T-helper 2 cell (primary cell): ENCODE measurements at places on chromosomes 12 and 14.

DNA sequence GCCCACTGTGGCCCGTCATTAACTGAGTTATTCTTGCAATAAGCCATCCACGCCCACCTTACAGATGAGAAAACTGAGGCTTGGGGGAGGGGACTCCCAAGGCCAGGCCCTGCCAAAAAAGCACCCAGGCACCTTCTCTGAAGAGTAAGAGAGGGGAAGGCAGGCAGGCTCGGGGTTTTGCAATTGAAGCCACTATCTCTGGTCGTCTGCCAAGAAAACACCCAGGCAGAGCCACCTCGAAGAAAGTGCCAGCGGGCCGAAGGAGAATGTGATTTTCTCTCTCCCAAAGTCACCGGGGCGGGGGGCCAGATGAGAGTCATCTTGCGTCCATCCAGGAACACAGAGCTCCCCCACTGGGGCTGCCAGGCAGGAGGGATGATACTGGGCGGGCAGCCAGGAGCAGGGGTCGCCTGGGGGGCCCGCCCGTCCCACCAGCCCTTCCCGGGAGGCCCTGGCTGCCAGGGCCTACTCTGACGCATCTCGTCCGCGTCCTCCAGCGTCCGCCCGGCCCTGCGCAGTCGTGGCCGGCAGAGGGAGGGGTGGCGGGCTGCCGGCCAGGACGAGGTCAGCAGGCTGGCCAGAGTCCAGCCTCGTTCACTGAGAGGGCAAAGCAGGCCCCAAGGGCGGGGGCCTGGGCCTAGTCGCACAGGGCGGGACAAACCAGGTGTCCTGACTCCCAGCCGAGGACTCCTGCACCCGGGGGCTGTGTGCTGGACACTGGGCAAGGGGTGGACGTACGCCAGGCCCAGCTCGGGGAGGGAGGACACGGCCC, 74.3 kb downstream of the RFLNA start:
- no peak for DNase-seq

DNA sequence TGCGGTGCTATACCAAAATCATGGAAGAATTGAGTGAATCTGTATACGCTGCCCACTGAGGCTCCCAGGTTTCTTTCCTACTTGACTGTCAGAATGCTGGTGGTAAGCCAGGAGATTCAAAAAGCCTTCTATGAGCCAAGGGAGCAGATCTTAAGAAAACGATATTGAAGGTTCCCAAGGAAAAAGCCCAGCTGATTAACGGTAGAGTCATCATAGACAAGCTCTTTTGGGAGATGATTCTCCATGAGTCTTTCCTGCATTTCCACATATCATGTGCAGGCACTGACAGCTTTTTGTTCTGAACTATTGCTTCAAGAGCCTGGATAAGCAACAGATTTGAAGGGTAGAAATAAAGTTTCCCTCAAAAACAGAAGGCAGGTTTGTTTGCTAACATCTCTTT, 17.5 kb downstream of the SLC35F4 start:
- no peak for DNase-seq

DNA sequence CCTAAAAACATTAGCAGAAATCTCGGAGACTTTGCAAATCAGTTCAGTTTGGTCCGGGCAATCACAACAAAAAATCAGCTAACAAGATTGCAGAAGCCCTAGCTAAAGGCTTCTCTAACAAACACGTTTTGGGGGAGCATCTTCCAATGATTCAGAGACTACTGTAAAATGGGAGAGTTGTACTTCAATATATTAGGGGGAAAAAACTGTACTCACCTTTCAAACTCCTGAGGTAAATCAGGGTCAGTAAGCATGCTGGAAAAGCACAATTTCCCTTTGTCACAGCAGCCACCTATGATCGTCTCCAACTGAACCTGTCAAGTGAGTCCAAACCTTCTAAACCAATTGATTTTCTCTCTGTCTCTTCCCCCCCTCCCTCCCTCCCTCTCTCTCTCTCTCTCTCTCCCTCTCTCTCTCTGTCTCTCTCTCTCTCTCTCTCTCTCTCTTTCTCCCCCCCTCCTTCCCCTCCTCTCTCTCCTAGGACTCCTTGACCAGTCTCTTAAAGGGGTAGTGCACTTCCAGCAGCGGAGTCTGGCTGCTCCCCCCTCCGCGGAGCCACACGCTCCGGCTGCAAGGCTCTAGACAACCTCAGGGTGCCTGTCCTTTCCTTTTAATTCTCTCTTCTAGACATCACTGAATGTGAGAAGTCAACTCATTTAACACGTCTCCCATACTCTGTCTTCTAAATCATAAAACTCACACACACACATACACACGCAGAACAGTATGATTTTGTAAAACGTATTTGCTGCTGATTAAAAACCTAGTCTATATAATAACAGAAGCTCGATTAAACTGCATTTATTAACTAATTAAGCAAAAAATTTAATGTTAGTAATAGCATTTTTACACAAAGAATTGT, at the start of gene SOX5:
Gene SOX5, minus strand, starts transcription at position 323 of the 862 bp plus-strand sequence. Its CDS starts 69 bp downstream, at position 254.
- no peak for DNase-seq

DNA sequence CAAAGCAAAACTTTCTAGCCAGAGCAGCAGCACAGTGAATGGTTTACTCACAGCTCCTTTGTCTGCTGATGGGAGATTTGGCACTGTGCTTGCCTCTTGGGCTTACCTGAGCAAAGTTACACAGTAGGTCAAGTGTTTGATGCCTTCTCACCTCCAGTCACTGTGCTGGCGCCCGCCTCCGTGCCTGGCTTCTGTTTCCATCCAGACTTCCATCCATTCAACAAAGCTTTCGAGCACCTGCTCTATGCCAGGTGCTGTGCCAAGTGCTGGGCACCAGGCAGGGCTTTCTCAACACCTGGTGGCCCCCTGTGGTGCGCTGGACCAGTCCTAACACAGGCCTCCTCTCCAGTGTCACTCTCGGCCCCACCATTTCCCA, 199.2 kb upstream of the EEA1 start:
- DNase-seq: no peak

- DNase-seq: no peak
Observed at GRCh38 chr14:101018561-101019290, 115.2 kb upstream of the RTL1 start.

GRCh38 chr12:112303004-112303403, 79.2 kb downstream of the HECTD4 start:
- DNase-seq: no peak

DNA sequence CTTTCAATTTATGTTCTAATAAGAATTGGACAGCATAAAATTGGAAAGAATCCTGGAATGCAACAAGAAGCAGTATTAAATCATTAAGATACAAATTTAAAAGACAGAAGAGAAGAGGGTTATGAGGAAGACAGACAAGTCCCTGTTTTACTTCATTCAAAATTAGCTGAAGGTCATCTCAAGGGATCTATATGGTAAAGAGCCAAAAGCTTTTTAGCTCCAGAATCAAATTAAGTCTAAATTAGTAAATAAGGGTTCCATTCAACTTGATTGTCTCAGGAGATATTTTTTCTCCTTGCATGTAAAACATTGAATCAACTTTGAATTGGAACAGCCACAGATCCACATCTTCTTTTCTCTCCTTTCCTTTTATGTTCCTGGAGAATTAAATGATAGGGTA, 7.6 kb downstream of the CCDC196 start:
- no peak for DNase-seq

DNA sequence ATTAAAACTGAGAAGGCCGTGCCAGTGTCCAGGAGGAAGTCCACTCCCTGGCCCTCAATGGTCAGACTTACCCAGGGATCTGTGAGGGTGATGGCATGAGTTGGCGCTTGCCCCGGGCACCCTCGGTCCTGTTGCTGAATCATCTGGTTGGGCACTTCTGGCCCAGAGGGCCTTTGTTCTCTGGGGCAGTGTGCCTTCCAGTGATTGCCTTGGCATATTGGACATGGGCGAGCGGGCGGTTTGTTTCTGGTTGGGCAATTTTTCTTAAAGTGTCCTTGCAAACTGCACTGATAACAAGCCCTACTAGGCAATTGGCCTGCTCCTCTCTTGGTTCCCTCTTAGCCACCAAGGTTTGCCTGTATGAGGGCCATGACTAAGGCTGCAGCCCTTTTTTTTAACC, 69.5 kb upstream of the ZDHHC17 start:
- DNase-seq: no peak

GRCh38 chr14:104972301-104973134, 5.7 kb downstream of the AHNAK2 start:
- no peak for DNase-seq

- no peak for DNase-seq
Observed at GRCh38 chr12:27924350-27925135, 48.0 kb downstream of the PTHLH start.

DNA sequence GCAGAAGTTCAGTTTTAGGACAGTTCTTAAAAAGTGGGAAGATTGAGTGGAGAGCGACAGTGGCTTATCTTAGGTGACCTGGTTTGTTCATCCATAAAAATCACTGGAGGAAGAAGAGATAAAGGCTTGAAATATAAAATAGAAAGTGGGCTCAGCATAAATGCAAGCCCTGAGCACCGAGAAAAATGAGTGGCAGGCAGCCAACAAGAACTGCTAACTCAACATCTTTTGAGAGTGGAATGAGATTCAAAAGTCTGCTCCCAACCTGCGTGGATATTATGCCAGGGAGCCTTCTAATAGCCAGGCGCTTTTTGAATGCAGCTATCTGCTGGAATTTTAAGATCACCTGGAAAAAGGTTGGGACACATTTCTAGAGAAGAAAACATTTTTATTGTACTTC, 666.5 kb downstream of the FLRT2 start:
- DNase-seq: no peak

GRCh38 chr14:40164083-40164482, 731.9 kb upstream of the FBXO33 start:
- DNase-seq: no peak

DNA sequence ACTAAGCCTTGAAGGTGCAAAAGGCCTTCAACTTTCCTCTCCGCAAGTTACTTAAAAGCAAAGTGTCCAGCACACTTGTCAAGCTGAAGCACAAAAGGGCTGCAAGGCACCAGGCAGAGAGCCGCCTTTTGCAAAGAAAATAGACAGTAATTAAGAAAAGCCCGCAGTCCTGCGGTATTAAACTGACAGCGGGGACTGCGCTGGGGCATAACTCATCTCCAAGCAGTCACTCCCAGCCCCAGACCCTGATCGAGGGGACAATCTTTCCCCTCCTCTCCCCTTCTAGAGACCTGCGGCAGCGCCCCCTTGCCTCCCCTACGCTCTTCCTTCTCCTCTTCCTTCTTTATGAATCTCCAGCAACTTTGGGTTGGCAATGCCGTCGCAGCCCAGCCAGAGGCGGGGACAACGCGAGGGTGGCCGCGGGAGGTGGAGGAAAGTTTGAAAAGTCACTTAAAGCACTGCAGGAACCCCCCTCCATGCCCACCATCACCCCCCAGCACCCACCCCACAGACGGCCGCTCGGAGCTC, 200.9 kb upstream of the CAND1 start:
- no peak for DNase-seq

DNA sequence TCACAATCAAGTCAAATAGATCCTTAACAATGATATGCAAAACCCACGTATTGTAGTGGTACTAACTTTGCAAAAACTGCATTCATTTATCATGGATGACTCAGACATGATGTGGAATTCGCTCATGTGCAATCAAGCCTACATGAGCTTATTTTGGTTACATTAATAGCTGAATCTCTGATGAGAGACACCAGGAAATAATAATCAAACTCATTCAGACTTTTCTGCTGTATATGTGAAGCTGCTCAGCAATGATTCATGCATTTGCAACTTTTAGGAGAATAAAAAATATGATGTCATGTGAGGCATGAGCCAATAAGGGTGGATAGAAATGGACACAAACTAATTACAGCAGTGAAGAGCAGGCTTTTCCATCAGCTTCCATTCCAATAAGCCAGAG, 1075.8 kb upstream of the TMEM132C start:
- DNase-seq: no peak

DNA sequence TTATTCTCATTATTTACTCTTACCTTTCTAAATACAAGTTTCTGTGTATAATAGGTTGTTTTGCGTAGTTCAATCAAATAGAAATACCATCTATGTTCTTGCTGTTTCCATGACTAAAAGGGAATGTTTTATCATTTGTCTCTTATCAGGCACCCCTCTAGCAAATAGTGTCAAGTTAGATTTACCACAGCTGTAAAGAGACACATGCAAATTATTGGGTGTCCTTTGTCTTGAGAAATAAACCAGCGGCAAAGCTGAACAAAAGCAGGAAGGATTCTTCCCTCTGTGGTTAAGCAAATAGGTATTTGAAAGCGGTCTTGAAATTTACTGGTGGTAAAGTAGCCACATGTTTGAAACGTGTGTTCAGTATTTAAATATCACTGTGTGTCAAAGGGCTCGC, 405.9 kb downstream of the TMTC2 start:
- DNase-seq: no peak

DNA sequence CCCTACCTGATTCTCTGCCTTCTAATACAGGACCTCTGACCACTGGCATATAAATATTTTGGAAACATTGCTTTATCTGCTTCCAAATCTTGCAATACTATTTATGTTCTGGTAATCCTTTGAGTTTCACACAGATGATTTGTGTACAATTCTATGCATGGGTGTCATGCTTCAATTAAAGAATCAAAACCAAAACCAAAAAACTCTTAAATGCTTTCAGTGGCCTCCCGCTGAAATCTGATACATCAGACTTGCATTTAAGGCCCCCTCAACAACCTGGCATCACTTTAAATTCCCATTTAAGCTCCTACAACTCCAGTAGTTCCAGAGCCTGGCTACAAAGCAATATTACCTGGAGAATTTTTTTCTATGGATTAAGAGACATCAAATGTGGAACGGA, 221.7 kb upstream of the NAV3 start:
- DNase-seq: no peak

DNA sequence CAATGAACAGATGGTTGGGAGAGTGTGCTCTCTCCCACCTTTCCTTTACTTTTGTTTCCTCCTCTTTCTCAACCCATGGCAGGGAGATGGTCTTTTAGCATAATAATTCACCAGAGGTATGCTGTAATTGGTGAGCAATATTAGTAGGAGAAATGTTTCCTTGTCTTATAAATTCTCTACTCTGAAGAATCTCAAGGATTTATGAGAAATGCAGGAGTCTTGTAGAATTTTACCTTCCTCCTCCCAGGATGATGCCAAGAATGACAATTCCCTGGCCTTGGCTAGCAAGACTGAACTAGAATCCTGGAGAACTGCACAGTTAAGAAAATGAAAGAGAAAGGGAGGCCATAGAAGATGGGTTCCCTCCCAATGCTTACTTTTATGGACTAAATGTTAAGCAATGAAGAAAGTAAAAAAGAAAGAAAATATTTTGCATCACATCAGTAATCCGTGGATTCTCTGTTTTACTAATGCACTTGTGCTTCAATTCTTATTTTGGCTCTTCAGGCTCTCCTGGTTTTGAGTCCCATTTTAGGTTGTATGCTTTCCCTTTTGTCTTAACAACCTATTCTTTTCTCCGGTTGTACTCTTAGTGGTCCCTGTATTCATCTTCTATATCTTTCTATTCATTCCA, 192.9 kb upstream of the GARIN6 start:
- no peak for DNase-seq

- DNase-seq: no peak
Observed at GRCh38 chr14:57417228-57417627, 26.8 kb downstream of the NAA30 start.

- no peak for DNase-seq
Observed at GRCh38 chr12:4628406-4628805, 20.4 kb downstream of the AKAP3 start.

DNA sequence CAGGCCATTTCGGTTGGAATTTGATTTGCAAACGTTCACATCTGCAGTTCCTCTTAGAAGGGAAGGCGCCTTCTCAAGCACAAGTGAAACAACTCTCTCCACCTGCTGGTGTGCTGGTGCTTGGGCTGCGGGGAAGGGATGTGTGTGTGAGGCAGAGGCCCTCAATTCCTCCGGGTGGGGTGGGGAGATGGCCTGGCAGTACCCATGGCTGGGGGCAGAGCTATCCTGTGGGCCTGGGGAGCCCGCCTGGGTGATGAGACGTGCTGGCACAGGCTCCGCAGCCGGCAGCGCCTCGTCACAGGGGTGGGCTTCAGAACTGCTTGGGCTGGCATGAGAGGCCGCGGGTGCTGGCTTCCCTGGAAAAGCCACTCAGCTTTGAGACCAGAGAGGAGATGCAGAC, 28.9 kb upstream of the TDRD9 start:
- DNase-seq: no peak
